NCI-H1436 treated with DMSO at 0.1 percent for 48 hours (cell line): ENCODE measurements at places on chromosomes 6 and 20.

GRCh38 chr6:31734821-31735406, 1.4 kb downstream of the CLIC1 start:
- no peak for DNase-seq

DNA sequence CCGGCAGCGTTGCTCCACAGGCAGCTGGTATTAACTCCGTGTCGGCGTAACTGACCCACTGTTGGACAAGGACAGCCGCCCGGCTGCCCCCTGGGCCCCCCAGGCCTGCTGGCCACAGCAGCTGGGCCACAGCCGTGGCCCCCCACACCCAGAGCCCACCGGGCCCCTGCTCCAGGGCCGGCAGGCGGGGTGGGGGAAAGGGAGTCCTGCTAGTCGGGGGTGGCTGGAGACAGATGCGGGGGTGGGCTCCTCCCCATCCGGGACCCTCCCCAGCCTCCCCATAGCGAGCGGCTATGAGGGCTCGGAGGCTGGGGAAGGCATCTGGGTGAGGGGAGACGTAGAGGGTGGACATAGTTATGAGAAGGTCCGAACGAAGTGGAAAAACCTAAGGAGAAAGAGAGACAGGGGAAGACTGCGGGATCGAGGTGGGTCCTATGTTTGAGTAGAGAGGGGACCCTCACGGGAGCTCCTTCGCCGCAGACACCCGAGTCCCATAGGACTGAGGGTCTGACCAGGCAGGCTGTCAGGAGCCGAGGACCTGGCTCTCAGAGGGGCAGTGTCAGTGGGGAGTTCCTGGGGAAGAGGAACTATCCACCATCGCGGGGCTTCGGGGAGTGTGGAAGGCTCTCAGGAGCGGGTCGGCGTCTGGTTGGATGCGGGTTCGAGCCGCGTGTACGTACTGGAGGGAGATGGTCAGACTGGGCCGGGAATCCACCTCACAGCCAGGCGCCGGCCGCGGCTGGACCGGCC, 511 bp downstream of the VARS1 start:
- DNase-seq, result no peak

DNA sequence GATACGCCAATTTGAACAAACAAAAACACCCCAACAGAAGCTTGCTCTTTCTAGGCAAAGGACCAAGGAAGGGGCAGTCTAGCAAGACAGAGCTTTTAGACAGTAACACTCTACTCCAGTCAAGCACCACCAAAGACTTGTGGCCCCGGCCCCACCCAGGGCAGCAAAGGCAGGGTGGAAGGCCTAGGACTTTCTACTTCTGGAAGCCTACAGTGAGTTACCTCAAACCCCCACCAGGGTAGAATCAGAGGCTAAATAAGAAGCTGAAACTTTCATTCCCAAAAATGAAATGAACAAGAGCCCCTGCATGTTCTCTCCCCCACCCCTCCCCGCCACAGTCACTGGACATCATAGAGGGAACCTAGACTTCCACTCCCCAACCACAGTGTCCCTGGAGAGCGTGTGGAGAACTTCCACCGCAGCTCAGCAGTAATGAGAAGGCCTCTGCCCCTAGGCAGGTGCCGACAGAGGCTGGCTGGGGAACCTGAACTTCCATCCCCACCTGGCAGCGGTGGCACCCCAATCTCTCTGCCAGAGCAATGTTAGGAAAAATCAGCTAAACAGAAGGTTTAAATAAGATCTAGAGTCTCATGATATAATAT, 40.0 kb downstream of the KATNA1 start:
- DNase-seq, result no peak

- DNase-seq, result no peak
These were observed 1.2 kb downstream of the SLC2A4RG start for GRCh38 chr20:63740627-63741353.

GRCh38 chr6:90586546-90586835, 381 bp downstream of the MAP3K7 start:
- no peak for DNase-seq

GRCh38 chr20:41440882-41441281, 74.3 kb upstream of the EMILIN3 start:
- DNase-seq, result no peak
